NCI-H345 (cell line): ENCODE measurements at places on chromosomes 12 and 14.

- no peak for DNase-seq
Measured at GRCh38 chr14:24381363-24382063, 13.5 kb downstream of the NFATC4 start.

DNA sequence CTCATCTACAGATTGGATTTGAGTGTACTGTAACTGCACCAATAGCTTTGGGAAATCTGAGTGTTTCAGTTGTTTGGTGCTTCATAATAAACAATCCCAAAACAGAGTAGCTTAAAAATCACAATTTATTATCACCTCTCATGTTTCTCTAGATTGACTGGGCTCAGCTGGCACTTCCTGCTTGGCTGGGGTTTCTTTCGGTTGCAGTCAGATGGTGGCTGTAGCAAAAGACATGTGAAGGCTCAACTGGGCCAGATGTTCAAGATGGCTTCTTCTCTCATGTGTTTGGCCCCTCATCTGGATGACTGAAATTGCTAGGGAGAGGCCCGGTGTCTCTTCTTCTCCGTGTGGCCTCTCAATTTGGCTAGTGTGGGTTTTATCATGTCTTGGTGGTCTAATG, 12.1 kb upstream of the BMP4 start:
- DNase-seq, result no peak

GRCh38 chr12:104495786-104496185, 39.0 kb downstream of the CHST11 start:
- DNase-seq, result no peak

DNA sequence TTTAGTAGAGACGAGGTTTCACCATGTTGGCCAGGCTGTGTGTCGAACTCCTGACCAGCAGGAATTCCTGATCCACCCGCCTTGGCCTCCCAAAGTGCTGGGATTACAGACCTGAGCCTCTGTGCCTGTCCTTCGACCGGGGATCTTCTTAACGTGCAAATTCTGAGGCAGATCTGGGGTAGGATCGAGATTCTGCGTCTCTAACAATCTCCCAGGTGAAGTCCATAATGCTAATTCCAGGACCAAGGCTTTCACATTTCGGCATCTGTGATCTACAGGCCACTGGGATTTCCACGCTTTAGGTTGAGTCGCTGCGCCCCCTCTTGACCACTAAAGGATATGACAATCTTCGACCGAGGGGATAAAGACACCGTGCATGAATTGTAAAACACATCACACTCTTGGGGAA, 24.8 kb downstream of the FOS start:
- peak; percentile 70 for DNase-seq

DNA sequence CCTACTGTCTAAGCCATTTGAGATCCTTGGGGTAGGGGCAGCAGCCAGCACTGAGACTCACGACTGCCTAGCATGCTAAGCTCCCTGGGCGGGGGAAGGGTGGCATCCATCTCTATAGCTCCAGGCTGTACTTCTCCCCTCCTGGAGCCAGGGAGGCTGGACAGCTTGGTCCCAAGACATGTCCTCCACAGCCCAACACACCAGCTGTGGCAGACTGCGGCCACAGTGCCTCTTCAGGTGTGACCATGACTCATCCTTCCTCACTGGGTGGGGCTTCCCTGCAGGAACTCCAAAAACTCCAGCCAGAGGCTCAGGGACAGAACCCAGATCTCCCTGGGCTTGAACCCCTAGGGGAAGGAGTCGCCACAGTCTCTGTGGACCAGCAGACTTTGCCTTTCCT, 193.9 kb downstream of the GPHN start:
- no peak for DNase-seq

- no peak for DNase-seq
Measured at GRCh38 chr12:87047691-87048090, 791.5 kb upstream of the MGAT4C start.

DNA sequence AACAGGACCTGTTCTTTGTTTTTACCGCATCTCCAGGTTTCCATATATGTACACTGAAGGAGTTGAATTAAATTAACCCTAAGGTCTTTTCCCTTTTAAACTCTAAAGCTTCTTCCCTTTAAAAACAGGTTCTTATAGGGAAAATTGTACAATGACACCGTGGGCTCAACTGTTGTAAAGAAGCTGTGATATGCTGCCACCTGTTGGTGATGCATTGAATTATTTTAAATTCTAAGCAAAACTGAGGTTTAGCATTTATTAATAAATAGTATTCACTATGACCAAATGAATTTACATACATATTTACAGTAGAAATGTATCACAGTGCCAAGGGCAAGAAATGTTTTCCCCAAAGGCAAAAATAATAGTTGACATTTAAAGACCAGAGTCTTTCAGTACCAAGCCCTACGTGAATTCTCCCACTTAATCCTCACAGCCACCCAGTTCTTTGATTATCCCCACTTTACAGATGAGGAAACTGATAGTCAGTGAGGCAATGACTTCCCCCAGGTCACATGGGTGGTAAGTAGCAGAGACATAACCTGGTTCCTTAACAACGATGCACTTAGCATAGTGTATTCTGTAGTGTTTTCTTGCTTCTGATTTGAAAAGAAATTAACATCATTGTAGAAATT, 35.7 kb upstream of the TMEM263 start:
- peak; percentile 53 for DNase-seq

- DNase-seq, result no peak
Measured at GRCh38 chr12:70096759-70097410, 146.3 kb upstream of the CNOT2 start.

DNA sequence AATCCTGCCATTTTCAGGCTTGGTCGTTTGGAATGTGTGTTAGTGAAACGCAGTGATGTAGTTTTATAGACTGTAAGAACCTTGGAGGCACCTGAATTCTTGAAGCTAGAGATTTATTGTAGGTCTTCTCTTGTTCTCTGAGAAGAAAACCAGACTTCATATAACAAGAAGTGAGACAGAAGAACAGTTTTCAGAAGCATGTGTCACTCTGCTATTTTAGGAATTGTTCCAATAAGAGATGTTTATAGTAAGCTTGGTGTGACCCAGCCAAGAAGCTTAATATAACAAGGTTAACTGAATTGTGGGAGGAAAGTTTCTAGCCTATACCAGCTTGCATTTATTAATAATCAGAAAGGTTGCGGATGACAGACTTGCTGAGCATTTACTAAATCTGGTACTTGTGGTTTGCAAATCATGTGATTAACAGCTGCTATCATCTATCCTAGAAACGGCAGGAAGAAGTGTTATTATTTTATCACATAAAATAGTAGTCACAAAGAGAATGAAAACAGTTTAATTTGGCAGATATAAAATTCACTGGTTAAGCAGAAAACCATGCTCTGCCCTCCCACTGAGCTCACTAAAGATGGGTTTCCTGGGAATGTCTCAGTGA, 49.2 kb upstream of the BCAT1 start:
- DNase-seq, result no peak

DNA sequence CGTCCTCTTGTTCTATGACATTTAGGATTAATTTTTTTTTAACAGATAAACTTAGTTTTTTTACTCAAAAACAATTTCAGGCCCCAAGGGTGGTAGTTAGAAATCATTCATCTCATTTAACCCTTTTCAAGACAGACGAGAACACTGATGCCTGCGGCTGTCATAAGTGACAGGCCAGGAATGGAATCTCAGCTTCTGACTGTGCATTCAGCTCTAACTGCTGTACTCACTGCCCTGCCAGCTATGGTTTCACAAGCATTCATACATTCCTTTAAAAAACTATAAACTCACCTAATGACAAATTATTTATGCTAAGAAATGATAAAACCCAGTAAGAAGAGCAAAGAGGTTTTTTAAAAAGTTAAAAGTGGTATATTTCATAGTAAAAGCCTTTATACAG, 8.8 kb downstream of the DENND5B start:
- DNase-seq, result no peak

DNA sequence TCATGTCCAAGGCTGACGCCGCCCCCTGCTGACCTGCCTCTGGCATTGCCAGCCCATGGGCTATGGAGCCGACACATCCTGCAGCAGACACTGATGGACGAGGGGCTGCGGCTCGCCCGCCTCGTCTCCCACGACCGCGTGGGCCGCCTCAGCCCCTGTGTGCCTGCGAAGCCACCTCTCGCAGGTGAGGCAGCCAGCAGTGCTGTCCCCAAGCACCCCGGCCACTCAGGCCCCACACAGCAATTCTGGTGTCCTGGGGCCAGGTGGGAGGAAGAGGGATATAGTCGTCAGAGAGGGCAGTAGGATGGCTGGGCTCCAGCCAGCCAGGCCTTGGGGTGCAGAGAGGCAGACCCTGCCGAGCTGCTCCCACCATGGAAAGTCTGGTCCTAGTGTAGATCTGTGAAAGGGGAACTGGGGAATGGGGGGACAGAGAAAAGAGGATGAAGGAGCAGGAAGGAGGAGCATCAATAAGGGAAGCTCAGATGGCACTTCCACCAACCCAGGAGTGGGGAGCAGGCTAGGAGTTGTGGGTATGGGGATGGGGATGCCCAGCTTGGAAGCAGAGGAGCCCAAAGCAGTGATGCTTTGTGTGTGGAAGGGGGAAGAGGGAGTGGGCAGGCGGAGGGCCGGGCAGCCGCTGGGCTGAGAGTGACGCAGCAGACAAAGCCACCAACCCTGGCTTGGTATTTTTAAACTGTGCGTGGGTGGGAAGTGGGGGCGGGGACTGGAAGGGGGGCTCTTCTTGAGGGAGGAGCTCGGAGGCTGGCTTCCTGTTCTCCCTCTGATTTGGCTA, 4.7 kb downstream of the NAB2 start:
- DNase-seq, result no peak

DNA sequence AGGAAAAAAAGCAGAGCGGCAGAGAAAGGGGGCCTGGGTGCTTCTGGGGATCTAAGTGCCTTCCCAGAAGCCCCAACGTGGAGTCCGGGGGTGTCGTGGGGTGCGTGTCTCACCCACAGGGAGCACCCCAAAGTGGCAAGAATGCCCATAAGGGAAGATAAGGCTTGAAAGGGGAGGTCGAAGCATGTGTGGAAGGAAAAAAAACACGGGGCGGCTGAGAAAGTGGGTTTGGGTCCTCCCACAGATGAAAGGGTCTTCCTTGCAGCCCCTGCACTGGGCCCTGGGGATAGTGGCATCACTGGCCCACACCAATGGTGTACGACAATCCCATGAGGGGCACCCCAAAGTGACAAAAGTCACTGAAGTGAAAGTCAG, 275.5 kb downstream of the ALG10 start:
- no peak for DNase-seq

DNA sequence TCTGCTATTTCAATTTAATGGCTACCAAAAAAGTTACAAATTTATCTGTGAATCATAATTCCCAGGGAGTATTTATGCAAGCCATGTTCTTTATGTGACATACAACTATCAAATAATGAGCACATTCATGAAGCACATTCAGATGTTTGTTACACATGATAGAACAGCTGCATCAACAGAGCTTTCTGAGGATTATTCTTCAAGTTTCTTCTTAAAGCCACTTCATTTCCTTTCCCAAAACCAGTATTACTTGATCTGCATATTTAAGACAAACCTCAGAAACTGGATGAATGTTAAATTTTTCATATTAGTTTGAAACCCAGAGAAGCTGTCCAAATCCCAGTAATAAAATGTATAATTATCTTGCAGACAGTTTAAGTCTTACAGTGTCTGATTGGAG, 73.6 kb upstream of the SOX5 start:
- DNase-seq, result no peak

- DNase-seq, result no peak
Measured at GRCh38 chr14:71452987-71453386, 479.2 kb upstream of the RGS6 start.

- DNase-seq, result no peak
Measured at GRCh38 chr14:100965296-100965695, 61.8 kb upstream of the RTL1 start.

DNA sequence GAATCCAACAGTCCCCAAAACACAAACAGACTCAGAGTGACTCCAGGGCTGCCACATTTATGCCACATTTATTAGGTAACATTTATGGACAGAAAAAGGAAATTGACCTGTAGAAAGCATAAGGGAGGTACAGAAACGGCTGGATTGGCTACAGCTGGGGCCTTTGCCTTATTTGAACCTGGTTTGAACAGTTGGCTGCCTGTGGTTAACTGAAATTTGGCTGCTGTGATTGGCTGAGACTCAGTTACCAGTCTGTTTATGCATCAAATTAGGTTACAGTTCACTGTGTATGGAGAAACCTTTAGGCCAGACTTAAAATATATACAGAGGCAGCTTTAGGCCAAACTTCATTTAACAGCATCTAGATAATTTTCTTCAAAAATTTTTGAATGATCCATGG, 27.8 kb upstream of the PCNX1 start:
- DNase-seq, result no peak

DNA sequence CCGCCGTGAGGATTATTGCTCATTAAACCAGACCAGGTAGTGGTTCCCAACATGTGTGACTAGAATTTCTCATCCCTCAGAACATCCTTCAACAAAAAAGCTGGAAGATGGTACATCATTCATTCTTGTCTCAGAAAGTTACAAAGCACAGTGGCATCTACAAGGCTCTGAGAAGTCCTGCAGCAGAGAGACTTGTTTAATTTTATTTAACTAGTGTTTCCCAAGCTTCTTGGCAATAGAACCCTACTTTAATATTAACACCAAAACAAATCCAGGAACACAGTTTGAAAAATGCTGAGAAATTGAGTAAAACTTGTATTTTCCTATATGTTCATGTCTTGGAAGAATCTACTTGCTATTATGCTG, 54.8 kb downstream of the PLXNC1 start:
- no peak for DNase-seq

DNA sequence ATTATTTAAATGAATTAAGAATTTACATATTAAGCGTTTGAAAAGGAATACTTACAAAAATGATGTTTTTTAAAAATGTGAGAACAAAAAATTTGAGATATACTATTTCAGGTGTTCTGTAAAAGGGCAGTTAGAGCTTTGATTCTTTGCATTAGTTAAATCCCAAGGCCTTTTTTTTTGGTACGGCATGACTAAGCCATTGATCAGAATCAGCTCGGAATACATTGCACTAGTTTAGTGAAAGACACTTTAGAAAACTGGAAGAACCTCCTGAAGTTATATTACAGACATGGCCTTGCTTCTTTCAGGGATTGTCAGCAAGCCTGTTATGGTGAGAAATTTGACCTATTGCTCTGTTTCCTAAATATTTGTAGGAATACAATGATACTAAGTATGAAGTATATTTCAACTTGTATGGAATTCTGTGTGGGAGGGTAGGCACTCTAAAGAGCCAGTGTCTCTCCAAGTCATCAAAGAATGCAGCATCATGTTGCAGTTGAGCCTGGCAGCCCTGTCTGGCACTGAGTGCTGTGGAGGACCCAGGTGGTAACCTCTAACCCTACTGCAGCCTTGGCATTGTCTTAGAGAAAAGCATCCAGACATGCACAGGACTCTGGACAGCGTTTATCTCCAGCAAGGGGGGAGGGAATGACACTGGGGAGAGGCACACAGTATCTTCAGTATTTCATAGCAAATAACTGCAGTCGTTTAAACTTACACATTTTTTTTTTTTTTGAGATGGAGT, 1.5 kb downstream of the KLC1 start:
- DNase-seq, result no peak

- DNase-seq, result no peak
Measured at GRCh38 chr14:62897771-62898170, 147.5 kb downstream of the KCNH5 start.

DNA sequence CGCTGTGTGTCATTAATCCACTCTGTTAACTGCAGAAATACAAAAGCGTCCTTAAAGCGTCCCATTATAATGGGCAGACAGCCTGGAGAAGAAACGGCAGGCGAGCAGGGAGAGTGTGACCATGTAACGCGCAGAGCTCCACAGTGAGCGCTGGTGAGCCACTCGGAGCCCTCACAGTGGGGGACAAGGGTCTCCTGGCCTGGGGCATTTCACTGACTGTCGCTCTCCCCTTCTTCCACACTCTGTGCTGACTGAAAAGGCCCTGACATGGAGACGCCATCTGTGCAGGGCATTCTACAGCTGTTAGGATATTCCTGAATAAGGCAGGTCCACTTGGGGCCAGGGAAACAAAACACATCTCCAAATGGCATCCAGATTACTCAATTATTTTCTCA, 24.2 kb downstream of the CCDC92 start:
- DNase-seq, result no peak
